Activated CD4-positive, alpha-beta memory T cell treated with anti-CD3 and anti-CD28 coated beads, Interleukin-2, amount 10 ng/mL, durations not matched to agents 7 days and 5 days (primary cell): ENCODE measurements at places on chromosomes 4 and X. TPM values are rescaled to one million over a fixed set of nuclear protein-coding genes. Genes with fewer than 3 reads are reported as not detected.
A peak's percentile ranks its signal among the peaks of the same experiment; 100 is the strongest.

The SPANXN4 gene
- not detected for total RNA-seq

The BTC gene
- total RNA-seq = not detected

The CFI gene
- 0.35 TPM for total RNA-seq

The OCRL gene
- 2.1 TPM for total RNA-seq

The RRH gene
- not detected for total RNA-seq

The SHISA3 gene
- total RNA-seq = 0.60 TPM

DNA sequence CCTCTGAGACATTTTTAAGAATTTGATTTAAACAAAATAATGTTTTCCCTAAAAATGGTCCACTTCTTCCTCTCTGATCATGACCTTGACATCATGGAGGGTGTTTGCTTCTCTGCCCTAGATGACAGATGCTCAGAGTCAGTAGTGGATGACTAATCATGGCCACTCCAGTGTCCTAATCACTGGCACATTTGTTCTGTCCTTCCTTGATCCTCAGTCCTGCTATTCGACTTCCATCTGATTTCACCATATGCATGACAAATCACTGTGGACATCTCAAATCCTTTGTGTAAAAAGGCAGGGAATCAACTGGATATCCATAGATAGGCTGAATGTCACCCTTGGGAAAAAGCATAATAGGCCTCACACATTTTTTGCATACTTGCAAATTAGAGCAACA is 9.0 kb downstream of the CRMP1 start:
- H3K36me3 ChIP-seq = no peaks in the 10 kb centered on the region
- H3K27me3 ChIP-seq = peaks cover 65% of the 10 kb centered on the region
- DNase-seq = no peak
- H3K4me3 ChIP-seq = no peak overlapping the region
- H3K27ac ChIP-seq = no peak overlapping the region

- H3K4me3 ChIP-seq = no peak overlapping the region
- H3K36me3 ChIP-seq = peaks cover 41% of the 10 kb centered on the region
- no peaks in the 10 kb centered on the region for H3K27me3 ChIP-seq
- H3K4me1 ChIP-seq = peaks cover 66% of the 10 kb centered on the region
- DNase-seq = no peak
These were observed 18.0 kb downstream of the IRF2 start for GRCh38 chr4:184456337-184456736.

GRCh38 chrX:27276751-27277150 is 186.4 kb downstream of the PPP4R3C start:
- H3K27me3 ChIP-seq = no peaks in the 10 kb centered on the region
- no peaks in the 10 kb centered on the region for H3K36me3 ChIP-seq
- H3K4me1 ChIP-seq = no peaks in the 10 kb centered on the region
- no peak overlapping the region for H3K4me3 ChIP-seq
- no peak overlapping the region for H3K27ac ChIP-seq
- DNase-seq = no peak

- H3K27ac ChIP-seq = no peak overlapping the region
- H3K4me1 ChIP-seq = no peaks in the 10 kb centered on the region
- H3K4me3 ChIP-seq = no peak overlapping the region
- no peaks in the 10 kb centered on the region for H3K27me3 ChIP-seq
These were observed 191.1 kb upstream of the NEIL3 start for GRCh38 chr4:177118596-177118995.

GRCh38 chr4:142202404-142203332 is 566.3 kb downstream of the IL15 start:
- no peak for DNase-seq
- H3K4me3 ChIP-seq = no peak overlapping the region
- no peaks in the 10 kb centered on the region for H3K27me3 ChIP-seq
- peaks cover 25% of the 10 kb centered on the region for H3K36me3 ChIP-seq
- H3K27ac ChIP-seq = no peak overlapping the region

DNA sequence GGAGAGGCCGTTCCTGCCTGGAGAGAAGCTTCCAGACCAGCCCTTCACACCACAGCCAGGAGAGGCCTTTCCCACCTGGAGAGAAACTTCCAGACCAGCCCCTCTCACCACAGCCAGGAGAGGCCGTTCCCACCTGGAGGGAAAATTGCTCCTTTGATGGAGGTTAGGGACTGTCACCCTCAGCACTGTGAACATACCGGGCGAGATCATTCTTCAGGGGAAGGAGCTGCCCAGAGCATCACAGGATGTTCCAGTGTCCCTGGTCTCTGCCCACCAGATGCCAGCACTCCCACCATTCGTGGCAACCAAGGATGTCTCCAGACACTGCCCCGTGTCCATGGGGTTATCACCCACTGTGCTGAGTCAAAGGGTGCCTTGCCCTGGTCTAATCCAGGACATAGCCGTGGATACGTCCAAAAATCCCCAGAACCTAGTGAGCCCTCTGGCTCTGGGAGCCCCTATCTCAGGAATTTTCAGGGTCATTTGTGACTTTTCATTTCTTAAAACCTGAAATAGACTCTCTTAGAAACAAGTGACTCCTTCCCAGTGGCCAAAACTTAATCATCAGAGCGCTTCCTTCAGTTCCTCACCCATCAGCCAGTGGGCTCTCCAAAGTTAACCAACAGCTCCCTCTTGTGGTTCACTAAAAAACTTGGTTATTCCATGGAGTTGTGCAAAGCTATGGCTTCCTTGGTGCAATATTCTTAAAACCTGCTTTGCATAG is 80.2 kb downstream of the CRMP1 start:
- no peak for DNase-seq
- no peaks in the 10 kb centered on the region for H3K27me3 ChIP-seq
- H3K27ac ChIP-seq = no peak overlapping the region
- no peaks in the 10 kb centered on the region for H3K36me3 ChIP-seq
- no peaks in the 10 kb centered on the region for H3K4me1 ChIP-seq

DNA sequence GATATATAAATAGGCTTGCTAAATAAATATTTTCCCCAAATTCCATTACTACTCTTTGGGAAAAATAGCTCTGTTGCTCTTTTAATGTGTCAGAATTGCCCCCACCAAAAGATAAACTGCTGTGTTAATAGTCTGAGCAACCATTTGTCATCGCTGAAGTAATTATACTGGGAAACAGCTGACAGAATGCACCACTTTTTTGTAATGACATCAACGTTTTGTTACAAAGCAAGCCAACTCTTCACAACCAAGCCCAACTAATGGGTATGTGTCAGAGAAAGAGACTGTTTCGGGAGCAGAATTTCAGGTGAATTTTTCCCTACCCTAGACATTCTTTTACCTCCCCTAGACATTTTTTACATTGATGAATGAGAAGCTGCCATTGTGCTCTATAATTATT is 405.0 kb upstream of the MAGEB18 start:
- no peak overlapping the region for H3K27ac ChIP-seq
- no peak overlapping the region for H3K4me3 ChIP-seq
- H3K27me3 ChIP-seq = no peaks in the 10 kb centered on the region
- no peaks in the 10 kb centered on the region for H3K36me3 ChIP-seq
- DNase-seq = no peak

- no peaks in the 10 kb centered on the region for H3K36me3 ChIP-seq
- no peak overlapping the region for H3K4me3 ChIP-seq
- H3K4me1 ChIP-seq = no peaks in the 10 kb centered on the region
- H3K27ac ChIP-seq = no peak overlapping the region
- DNase-seq = no peak
- H3K27me3 ChIP-seq = no peaks in the 10 kb centered on the region
These were observed 31.8 kb downstream of the RNF150 start for GRCh38 chr4:141101511-141101910.

DNA sequence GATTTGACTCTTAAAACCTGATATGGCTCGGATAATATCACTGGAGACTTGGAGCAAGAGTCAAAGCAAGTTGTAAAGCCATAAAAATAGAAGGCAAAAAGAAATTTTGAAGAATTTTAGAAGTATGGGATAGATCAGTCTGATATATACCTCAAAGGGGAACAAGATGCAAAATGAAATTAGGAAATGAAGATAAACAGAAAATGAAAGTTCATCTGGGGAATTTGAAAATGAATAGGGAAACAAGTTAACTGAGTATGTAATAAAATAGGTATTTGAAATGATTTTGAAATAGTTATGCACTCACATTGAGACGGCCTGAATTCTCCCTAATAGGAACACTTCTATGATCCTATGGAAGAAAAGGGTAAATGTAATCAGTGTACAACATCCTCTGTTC is 5.7 kb downstream of the CYP2U1 start:
- H3K36me3 ChIP-seq = peaks cover 2% of the 10 kb centered on the region
- H3K4me3 ChIP-seq = peak overlapping the region; percentile 14
- H3K4me1 ChIP-seq = peaks cover 11% of the 10 kb centered on the region
- DNase-seq = no peak
- peaks cover 2% of the 10 kb centered on the region for H3K27me3 ChIP-seq
- H3K27ac ChIP-seq = no peak overlapping the region

DNA sequence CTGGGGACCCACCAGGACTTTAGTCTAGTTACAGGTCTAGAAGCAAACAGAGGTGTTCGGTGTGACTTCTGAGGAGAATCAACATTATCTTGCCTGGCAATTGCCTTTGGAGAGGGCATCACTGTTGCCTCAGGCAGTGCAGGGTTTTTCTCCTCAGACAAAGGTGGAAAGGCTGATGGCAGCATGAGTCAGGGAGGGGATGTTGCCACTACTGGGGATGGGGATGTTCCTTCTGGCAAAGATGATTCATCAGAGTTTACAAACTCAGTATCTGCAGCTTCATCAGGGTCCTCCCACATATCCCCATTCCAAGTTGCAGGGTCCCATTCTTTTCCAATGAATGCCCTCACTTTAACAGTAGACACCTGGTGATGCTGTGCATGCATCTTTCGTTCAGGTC is 91.3 kb upstream of the GALNTL6 start:
- H3K36me3 ChIP-seq = no peaks in the 10 kb centered on the region
- no peak overlapping the region for H3K27ac ChIP-seq
- DNase-seq = no peak
- no peaks in the 10 kb centered on the region for H3K27me3 ChIP-seq

DNA sequence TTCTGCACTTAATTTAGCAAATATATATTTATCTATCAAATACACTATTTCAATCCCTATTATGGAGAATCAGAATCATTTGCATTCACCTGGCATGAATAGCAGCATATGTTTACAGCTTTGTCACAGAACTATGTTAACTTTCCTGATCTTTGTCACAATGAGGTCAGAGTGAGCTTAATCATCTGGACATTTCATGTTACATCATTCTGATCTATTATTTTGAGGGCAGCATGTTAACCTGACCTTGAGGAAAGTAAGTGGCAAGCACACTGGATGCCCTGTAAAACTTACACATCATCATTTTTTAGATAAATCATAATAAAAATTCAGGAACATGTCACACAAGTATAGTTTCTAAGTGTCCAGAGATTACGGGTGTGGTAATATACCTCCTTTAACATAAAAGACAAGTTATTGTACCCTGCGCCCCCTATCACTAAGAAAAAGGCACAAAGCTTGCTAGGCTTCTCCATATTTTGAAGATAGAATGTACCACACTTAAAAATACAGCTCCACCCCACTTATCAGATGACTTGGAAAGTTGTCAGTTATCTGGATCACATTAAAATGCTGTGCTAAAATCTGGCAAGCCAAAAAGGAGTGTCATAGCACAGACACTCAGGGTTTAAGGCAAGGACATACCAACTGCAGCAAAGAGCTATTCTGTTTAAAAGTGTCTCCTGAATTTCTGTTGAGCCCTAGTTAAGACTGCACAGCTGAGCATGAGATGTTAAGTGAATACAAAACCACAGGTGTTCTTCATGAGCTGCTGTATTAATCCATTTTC is 182.7 kb upstream of the FAT4 start:
- no peak overlapping the region for H3K4me3 ChIP-seq
- H3K27ac ChIP-seq = no peak overlapping the region
- no peaks in the 10 kb centered on the region for H3K4me1 ChIP-seq
- DNase-seq = no peak
- H3K36me3 ChIP-seq = no peaks in the 10 kb centered on the region
- no peaks in the 10 kb centered on the region for H3K27me3 ChIP-seq
